ENCODE measurements at places on chromosomes 13 and 19.

- no peak for DNase-seq
Measured at GRCh38 chr13:98998831-98999638, 21.2 kb upstream of the DOCK9 start.

DNA sequence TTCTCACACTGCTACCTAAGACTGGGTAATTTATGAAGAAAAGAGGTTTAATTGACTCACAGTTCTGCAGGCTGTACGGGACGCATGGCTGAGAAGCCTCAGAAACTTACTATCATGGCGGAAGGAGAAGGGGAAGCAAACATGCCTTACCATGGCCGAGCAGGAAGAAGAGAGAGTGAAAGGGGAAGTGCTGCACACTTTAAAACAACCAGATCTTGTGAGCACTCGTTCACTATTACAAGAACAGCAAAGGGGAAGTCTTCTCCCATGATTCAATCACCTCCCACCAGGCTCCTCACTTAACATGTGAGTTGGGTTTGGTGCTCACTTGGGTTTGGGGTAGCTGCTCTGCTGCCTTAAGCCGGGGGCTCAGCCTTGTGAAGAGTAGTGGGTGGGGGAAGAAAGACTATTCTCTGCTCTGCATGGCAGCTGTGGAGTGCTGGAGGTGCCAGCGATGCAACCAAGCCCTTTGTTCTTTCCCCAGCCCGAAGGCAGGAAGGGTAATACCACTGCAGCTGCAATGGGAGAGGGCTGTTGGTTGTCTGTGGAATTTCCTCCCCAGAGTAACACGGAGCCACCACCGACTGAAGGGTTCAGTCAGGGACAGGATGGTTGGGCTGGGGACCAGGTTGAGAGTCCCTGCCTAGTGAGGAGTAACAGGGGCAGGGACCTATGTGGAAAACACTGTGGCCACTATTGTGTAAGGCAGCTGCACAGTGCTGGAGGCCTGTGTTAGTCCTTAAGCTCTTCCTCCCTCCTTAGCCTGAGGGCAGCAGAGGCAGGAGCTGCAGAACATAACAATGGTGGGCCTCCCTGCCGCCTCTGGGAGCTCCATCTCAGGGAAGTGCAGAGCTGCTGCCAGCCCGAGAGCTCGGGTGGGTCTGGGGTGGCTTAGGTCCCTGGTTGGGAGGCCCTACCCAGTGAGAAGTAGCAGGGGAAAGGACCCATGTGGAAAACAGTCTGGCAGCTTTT lies 1262.5 kb downstream of the EFNB2 start:
- no peak for DNase-seq

- no peak for DNase-seq
Measured at GRCh38 chr13:98147521-98147920, 4.6 kb downstream of the FARP1 start.

GRCh38 chr13:105598529-105598928 lies 936.9 kb downstream of the EFNB2 start:
- no peak for DNase-seq

GRCh38 chr19:31838163-31838815 lies 489.1 kb upstream of the TSHZ3 start:
- no peak for DNase-seq

DNA sequence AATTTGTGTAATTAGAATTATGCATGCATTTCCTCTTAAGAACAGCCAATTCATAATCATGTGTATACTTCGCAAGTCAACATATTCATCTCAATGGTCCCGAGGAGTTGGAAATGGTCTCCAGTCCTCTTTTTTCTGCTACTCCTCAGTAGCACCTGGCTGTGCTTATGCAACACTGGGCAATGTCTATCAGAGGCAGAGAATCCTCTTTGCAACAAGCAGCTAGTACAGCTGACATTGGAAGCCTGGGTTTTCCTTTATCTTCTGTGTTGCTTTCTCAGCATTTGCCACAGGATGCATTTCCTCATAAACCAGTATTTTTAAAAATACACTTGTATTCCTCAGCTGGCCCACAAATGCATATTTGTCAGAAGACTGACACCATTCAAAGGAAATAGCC lies 405.3 kb upstream of the GPC6 start:
- DNase-seq = no peak

- peak; percentile 81 for DNase-seq
Measured at GRCh38 chr19:49114630-49115363, 627 bp downstream of the LIN7B start.

DNA sequence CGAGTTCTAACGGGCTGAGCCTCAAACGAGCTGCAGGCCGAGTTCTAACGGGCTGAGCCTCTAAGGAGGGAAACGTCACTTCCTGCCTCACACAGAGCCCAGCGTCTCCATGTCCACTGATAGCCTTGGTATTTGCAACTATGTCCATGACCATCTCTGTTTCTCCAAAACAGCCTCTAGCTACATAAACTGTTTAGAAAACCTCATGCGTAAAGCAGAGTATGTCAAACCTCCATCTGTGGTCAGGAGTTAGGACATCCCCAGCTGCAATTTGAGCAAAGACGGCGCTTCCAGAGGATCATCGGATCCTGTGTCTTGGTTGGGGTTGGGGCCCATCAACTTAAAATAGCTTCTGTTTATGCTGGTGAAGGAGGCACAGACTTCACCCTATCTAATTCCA lies 20.8 kb downstream of the RASA3 start:
- DNase-seq = no peak

- no peak for DNase-seq
Measured at GRCh38 chr19:42143341-42144234, 11.3 kb upstream of the POU2F2 start.

DNA sequence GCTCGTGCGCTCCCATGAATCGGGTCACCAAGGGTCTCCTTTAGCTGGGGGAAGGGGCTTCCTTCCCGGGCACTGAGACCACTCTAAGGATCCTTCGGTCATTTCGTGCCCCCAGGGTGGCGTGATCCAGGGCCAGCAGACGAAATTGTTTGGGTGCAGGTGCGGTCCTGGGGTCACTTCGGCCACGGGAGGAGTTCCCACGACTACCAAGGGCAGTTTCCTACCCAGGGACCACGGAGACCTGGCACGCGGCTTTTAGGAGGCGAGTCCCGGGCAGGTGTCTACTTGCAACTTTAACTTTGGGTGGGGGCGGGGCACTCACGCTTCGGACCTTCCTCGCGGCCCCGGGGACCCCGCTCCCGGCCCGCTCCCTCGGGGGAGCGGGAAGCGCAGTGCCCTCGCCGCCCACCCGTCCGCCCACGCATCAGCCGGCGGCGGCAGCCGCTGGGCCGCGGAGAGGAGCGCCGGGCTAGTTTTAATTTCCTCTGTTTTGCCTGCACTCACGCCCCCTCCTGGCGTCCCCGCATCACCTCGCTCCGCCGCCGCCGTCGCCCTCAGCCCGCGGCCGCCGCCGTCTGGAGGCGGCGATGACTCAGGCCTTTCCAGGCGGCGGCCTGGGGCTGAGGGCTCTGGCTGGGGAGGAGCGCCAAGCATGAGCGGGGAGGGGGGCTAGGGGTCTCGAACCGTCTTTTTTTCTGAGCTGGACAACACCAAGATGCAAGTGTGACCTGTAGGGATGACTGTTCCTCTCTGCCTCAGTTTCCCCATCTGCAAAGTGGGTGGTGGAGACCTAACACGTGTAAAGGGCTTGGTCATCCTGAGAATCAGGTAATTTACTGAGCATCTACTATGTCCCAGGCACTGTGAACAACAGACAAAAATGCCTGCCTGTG lies 21.8 kb downstream of the OLFM2 start:
- DNase-seq = peak; percentile 90

DNA sequence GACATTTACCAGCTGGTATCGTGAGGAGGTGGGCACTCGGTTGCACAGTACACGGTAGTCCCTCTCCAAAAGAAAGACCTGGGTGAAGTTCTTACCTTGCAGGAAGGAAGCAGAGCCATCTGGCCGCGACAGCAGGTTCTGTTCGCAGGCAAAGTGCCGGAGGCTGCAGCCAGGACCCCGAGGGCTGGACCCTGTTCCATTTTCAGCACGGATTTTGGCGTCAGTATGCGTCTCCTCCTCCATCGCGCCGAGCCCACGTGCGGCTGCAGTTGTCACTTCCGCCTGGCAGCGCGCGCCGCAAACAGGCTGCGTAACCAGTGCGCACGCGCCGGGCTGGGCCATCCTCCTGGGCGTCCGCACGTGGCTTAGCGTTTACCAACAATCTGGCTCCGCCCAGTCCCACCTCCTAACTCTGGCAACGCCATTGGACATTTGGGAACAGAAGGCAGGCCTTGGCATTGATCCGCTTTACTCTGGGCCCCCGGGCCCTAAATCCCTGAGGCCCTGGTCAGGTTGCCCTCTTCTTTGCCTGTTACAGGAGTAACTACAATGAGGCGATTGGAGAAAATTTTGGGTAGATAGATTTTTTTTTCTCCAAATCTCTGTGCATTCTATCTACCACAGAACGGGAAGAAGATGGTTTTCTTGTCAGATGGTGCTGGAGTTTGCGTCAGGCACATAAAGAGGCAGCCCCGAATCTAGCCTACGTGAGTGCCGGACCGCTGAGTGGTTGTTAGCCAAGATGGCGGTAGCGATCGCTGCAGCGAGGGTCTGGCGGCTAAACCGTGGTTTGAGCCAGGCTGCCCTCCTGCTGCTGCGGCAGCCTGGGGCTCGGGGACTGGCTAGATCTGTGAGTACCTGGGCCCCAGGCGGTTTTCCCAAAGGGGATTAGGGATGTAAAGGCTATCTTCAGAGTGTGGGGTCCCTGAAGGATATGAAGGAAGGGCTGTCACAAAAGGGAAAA lies at the start of the genes BCKDHA and EXOSC5:
Gene BCKDHA (plus strand): TSS at position 733 of the 964 bp plus-strand sequence. CDS start 10 bp downstream, at position 743.
Gene EXOSC5 (minus strand): TSS at position 274 of the 964 bp plus-strand sequence. CDS start 31 bp downstream, at position 243.
- DNase-seq = peak; percentile 98

DNA sequence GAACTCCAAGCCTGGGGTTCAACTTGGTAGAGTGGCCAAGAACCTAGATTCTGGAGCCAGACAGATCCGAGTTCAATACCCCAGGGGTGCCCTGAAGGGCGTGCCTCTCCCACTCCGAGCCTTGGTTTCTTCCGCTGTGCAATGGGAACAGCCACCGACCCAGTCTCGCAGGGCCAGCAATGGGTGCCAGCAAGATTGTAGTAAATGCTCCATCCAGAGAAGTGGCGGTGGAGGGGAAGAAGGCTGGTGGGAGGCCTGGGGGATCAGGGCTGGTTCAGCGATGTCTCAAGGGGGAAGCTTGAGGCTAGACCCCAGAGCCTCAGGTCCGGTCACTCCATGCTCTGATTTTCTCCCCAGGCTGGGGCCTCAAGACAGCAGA lies 4.5 kb downstream of the WIZ start:
- no peak for DNase-seq

DNA sequence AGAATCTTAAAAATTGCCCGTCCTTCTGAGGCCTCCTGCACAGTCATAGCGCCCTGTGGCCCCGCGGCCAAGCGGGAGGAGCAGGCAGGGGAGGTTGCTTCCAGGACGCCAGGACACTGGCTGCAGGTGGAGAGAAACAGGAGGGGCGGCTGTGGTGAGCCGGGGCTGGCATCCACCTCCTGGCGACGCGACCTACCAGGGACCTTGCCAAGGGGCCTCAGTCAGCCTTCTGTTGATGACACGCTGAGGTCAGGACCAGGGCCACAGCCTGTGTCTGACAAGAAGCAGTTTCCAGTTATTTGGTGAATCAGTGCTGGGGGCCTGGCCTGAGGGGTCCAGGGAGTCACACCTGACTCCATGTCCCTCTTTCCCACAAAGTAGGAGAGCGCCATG lies 13.3 kb upstream of the MKNK2 start:
- no peak for DNase-seq

DNA sequence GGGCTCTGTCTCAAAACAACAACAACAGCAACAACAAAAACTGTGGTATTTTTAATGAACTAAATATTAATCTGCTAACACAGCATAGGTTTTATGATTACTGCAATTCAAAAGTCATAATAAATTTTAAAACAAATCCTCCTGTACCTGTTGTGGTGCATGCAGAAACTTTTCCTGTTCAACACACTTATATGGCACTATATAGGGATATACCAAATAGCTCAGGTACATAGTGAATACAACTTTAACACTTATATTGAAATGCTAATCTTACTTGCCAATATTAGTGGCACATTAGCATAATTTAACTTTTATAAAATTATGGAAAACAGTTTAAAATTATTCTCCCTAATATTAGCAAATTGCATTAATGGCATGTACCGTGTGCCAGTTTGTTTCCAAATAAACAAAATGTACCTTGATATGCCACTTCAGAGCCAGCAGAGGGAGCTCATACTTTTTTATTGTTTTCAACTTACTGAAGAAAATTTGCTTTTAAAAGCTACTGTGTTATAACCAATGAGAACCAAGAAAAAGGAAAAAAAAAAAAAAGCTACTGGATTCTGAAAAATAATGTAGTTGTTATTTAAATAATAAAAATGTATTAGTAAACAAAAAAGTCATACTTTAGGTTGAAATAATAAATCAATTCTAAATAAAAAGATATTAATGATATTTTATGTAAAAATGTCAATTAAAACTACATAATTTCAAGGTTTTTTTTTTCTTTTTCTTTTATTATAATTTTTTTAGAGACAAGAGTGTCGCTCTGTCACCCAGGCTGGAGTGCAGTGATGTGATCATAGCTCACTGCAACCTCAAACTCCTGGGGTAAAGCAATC lies 18.0 kb upstream of the RBM26 start:
- DNase-seq = no peak

DNA sequence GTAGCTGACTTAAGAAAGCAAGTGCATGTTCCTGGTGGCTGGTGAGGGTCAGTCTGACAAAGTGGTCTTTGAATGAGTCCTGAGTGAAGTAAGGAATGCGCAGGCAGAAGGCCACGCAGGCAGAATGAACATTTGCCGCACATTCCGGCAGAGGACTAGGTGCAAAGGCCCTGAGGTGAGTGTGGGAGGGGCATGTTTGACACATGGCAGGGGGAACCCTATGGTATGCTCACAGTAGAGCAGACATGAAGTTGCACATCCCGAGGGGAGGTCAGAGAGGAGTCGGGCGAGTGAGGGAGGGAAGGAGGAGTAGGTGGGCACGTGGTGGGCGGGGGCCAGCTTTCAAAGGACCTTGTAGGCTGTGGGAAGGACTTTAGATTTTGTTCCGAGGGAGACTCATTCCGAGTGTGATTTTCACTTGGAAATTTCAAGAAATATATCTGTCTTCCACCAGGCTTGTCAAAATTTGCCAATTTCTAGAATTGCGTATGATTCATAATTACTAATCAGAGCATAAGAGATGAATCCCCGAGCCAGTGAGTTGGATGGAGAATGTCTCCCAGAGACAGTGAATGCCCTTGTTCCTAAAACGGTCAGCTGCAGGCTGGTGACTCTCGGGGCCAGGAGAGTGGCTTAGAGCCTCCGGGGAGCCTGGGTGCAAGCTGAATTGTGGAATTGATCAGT lies 40.3 kb downstream of the ERICH6B start:
- no peak for DNase-seq

DNA sequence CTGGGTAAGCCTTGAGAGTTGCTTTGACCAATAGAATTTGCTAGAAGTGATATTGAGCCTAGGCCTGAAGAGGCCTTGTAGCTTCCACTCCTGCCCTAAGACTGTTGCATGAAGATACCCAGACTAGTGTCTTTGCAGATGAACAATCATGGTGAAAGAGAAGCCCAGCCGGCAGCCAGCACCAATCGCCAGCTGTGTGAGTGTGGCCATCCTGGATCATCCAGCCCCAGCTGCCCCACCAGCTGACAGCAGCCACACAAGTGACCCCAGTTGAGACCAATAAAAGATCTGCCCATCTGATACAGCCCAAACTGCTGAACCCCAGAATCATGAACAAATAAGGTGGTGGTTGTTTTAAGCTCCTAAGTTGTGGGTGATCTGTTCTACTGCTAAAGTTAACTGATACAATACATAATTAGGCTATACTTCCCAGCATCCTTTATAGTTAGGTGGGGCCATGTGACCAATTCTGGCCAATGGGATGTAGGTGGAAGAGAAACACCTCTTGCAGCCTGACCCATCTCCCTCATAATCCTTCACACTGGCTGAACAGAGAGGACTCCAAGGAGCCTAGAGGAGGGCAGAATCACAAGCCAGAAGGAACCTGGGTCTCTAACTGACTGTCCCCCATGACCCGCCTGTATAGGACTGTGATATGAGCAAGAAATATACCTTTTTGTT lies 9.4 kb upstream of the ZNF428 start:
- no peak for DNase-seq

GRCh38 chr19:54317965-54318240 lies 4.9 kb upstream of the LILRA5 start:
- no peak for DNase-seq

All from activated CD8-positive, alpha-beta memory T cell treated with anti-CD3 and anti-CD28 coated beads for 24 hours (primary cell).